ENCODE measurements at places on chromosomes 6 and 20. TPM values are rescaled to one million over a fixed set of nuclear protein-coding genes. Genes with fewer than 3 reads are reported as not detected.

The TCF15 gene
- total RNA-seq, result 0.23 TPM

DNA sequence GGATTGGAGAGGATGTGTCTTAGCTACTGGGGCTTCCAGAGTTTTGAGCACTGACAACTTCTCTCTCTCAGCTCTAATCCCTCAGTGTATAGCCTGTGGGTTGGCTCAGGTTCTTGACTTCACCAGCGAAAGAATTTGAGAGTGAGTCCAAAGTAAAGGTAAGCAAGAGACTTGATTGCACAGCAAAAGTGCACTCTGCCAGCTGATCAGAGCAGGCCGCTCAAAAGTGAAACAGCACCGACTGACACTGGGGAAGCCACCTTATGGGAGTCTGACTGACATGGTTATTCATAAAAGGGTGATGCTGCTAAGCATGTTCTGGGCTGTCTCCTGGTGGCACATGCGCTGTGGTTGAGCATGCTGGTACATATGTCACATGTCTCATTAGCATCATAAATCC is 389.5 kb downstream of the CBLN4 start:
- DNase-seq, result no peak
- H3K27ac ChIP-seq, result no peak overlapping the region

DNA sequence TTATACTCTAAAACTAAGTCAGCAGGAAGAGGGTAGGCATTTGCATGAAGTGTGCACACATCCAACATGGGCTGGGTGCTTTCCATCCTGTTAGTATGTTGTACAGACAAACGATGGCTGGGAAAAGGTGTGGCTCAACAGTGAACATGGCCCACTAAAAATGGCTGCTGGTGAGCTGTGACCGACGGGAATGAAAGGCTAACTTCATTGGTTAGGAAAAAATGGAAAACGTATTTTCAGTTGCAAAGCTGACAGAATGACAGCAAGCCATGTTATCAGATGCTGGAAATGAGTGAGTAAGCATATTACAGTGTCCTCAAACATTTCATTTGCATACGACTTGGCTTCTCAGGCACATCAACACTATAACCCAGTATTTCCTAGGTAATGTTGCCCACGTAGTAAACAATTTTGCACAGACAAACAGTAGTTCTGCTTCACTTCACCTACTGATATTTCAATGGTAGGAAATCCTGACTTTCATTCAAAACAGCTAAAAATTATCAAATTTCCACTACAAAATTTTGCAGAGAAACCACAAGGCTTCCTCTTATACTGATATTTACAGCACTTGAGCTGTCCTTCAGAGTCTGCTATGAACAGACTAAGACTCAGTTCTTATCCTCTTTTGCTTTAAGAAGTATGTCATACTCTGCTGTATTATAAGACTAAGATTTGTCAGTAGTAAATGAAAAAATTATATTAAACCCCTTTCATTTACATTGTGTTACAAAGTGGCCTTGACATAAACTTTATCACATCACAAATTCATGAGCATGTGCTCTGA is 98.9 kb downstream of the IRF4 start:
- H3K36me3 ChIP-seq, result peaks cover 62% of the 10 kb centered on the region
- peak overlapping the region; percentile 99 for H3K27ac ChIP-seq
- H3K4me3 ChIP-seq, result peak overlapping the region; percentile 67
- peaks cover 93% of the 10 kb centered on the region for H3K4me1 ChIP-seq
- peak; percentile 59 for DNase-seq

The PAK5 gene
- not detected for total RNA-seq

- no peak for DNase-seq
- no peaks in the 10 kb centered on the region for H3K36me3 ChIP-seq
- H3K27ac ChIP-seq, result no peak overlapping the region
- H3K27me3 ChIP-seq, result peaks cover 28% of the 10 kb centered on the region
Measured at GRCh38 chr6:70168681-70169377, 134.1 kb downstream of the COL9A1 start.

The HSPA12B gene
- total RNA-seq, result not detected

DNA sequence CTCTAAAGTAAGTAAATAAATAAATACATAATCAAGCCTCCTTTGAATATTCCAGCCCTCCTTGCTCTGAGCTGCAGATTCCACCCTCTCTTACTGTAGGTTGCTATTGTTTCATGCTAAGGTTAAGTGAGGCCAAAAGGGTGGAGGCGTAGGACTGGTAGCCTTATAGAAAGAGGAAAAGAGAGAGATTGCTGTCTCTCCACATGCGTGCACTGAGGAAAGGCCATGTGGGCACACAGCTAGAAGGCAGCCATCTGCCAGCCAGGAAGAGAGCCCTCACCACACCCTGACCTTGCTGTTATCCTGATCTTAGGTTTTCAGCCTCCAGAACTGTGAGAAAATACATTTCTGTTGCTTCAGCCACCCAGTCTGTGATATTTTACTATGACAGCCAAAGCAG is 87.4 kb upstream of the SHLD1 start:
- no peaks in the 10 kb centered on the region for H3K36me3 ChIP-seq
- no peak for DNase-seq
- no peak overlapping the region for H3K27ac ChIP-seq
- no peak overlapping the region for H3K4me3 ChIP-seq

The TTLL9 gene
- total RNA-seq, result not detected

The SLC35D3 gene
- total RNA-seq, result not detected

- H3K4me3 ChIP-seq, result no peak overlapping the region
- H3K4me1 ChIP-seq, result peaks cover 46% of the 10 kb centered on the region
- H3K27me3 ChIP-seq, result no peaks in the 10 kb centered on the region
- H3K27ac ChIP-seq, result peak overlapping the region; percentile 73
- peak; percentile 77 for DNase-seq
Measured at GRCh38 chr6:13715444-13715883, 3.8 kb upstream of the RANBP9 start.

GRCh38 chr6:134307870-134308269 is 10.0 kb downstream of the SGK1 start:
- no peak overlapping the region for H3K4me3 ChIP-seq
- H3K27me3 ChIP-seq, result no peaks in the 10 kb centered on the region
- peaks cover 13% of the 10 kb centered on the region for H3K4me1 ChIP-seq
- no peaks in the 10 kb centered on the region for H3K36me3 ChIP-seq

- H3K4me3 ChIP-seq, result no peak overlapping the region
- H3K36me3 ChIP-seq, result peaks cover 52% of the 10 kb centered on the region
- H3K4me1 ChIP-seq, result no peaks in the 10 kb centered on the region
- no peak for DNase-seq
- no peaks in the 10 kb centered on the region for H3K27me3 ChIP-seq
Measured at GRCh38 chr6:169763308-169763707, 11.9 kb downstream of the ERMARD start.

DNA sequence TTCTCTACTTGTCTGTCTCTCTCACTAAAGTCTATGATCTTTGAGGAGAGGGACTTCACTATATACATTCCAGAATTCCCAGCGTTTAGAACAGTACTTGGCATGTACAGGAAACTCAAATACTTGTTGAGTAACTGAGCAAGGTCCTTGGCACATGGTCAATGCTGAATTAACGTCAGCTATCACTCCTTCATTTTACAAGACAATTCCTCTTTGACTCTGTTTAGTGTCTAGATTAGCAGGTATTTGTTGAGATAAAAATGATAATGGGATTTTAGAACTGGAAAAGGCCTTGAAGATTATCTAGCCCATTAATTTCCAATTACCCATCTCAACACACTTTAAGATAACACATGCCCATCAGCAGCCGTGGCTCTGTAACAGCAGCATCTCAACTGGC is 6.6 kb upstream of the GUCA1B start:
- no peaks in the 10 kb centered on the region for H3K27me3 ChIP-seq
- peaks cover 22% of the 10 kb centered on the region for H3K36me3 ChIP-seq
- H3K27ac ChIP-seq, result no peak overlapping the region
- H3K4me1 ChIP-seq, result peaks cover 5% of the 10 kb centered on the region
- H3K4me3 ChIP-seq, result no peak overlapping the region

The CGA gene
- not detected for total RNA-seq

The NMBR gene
- not detected for total RNA-seq

The VSX1 gene
- total RNA-seq, result not detected

GRCh38 chr6:41596807-41597206 is 41.5 kb upstream of the MDFI start:
- no peak for DNase-seq
- peaks cover 2% of the 10 kb centered on the region for H3K4me1 ChIP-seq
- H3K27ac ChIP-seq, result no peak overlapping the region
- H3K36me3 ChIP-seq, result no peaks in the 10 kb centered on the region
- no peak overlapping the region for H3K4me3 ChIP-seq

The SYNGAP1 gene
- total RNA-seq, result 57.9 TPM

GRCh38 chr20:5887386-5887785 is 62.9 kb downstream of the TRMT6 start:
- H3K4me3 ChIP-seq, result no peak overlapping the region
- no peak for DNase-seq
- no peak overlapping the region for H3K27ac ChIP-seq
- no peaks in the 10 kb centered on the region for H3K4me1 ChIP-seq

- DNase-seq, result peak; percentile 39
- peaks cover 44% of the 10 kb centered on the region for H3K36me3 ChIP-seq
- H3K27ac ChIP-seq, result peak overlapping the region; percentile 62
Measured at GRCh38 chr6:31351401-31352309, 5.3 kb downstream of the HLA-B start.

DNA sequence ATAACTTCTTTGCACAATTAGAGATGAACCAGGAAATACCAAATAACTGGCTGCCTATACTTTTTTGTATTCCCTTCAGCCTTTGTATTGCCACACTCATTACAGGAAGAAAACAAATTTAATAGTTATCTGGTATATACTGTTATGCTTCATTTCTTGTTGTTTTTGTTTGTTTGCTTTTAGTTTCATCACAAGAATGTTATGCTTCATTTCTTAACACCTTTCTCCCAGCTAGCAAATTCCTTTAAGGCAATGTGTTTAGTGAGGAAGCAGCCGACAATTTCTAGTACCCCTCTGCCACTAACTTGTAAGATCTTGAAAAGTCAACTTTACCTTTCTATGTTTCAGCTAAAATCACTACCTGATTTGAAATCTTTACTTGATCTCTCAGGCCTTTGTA is 1.4 kb downstream of the NCOA6 start:
- no peak for DNase-seq
- no peaks in the 10 kb centered on the region for H3K27me3 ChIP-seq
- H3K36me3 ChIP-seq, result peaks cover 10% of the 10 kb centered on the region
- peak overlapping the region; percentile 94 for H3K27ac ChIP-seq
- peaks cover 37% of the 10 kb centered on the region for H3K4me1 ChIP-seq
- peak overlapping the region; percentile 94 for H3K4me3 ChIP-seq

The ADGB gene
- total RNA-seq, result not detected

The GMPR gene
- 0.31 TPM for total RNA-seq

DNA sequence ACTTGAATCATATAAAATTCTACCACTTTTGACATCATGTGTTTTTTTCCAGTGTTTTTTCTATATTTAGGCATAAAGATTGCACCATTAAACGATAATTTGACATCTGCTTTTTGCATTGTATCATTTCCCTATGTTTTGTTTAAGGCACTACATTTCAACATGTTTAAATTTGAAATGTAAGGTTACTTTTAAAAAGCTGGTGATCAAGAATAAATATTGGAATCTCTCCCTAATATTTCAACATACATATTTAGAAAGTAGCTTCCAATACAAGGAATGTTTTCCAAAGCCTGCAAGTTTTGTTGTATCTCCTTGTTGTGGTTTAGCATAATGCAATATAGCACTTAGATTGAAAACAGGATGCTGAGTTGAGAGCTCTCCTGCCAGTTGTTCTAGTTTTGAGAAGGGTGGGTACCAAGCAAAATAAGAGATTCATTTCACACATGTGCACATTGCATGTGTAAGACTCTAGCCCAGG is 76.5 kb downstream of the SYNJ2 start:
- H3K27me3 ChIP-seq, result no peaks in the 10 kb centered on the region
- H3K27ac ChIP-seq, result peak overlapping the region; percentile 34
- peaks cover 16% of the 10 kb centered on the region for H3K36me3 ChIP-seq
- no peak for DNase-seq

DNA sequence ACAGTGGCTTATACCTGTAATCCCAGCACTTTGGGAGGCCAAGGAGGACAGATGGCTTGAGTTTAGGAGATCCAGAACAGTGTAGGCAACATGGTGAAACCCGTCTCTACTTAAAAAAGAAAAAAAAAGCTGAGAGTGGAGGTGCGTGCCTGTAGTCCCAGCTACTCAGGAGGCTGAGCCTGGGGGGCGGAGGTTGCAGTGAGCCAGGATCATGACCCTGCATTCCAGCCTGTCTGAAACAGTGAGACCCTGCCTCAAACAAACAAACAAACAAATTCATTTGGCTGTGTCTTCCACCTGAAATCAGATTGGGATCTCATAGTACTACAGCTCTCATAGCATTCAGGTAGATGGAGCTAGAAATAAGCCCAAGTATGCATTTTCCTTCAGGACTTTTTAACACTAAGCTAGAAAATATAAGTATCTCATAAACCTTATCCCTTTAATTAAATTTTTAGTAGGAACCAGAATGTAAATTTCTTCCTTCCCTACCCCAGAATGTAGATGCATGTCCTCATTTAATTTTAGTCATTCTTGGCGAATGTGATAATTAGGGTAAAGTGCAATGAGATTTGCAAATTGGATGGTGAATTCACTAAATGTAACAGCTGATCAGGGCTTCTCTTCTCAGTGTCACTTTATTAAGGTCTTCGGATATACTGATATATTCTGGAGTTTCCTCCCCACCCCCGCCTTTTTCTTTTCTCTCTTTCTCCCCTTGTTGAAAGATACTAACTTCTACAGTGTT is 190.4 kb downstream of the CDKAL1 start:
- DNase-seq, result no peak
- H3K36me3 ChIP-seq, result peaks cover 18% of the 10 kb centered on the region
- H3K4me1 ChIP-seq, result peaks cover 15% of the 10 kb centered on the region
- H3K27me3 ChIP-seq, result no peaks in the 10 kb centered on the region

GRCh38 chr6:38179794-38180430 is 360.4 kb downstream of the ZFAND3 start:
- no peaks in the 10 kb centered on the region for H3K36me3 ChIP-seq
- H3K4me3 ChIP-seq, result no peak overlapping the region
- no peak overlapping the region for H3K27ac ChIP-seq
- no peak for DNase-seq

The ILRUN gene
- total RNA-seq, result 51.8 TPM

DNA sequence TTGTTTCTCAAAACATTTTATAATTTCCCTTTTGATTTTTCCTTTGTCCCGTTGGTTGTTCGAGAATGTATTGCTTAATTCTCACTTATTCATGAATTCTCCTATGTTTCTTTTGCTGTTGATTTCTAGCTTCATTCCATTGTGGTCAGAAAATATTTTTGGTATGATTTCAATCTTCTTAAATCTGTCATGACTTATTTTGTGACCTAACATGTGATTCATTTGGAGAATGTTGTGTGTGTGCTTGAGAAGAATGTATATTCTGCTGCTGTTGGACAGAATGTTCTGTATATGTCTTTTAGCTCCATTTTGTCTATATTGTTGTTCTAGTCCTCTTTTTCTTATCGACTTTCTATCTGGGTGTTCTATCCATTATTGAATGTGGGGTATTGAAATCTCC is 286.2 kb upstream of the RNF217 start:
- H3K27ac ChIP-seq, result no peak overlapping the region
- H3K4me3 ChIP-seq, result no peak overlapping the region
- no peak for DNase-seq
- H3K36me3 ChIP-seq, result no peaks in the 10 kb centered on the region
- H3K4me1 ChIP-seq, result no peaks in the 10 kb centered on the region

GRCh38 chr6:106764353-106764980 is 135.1 kb downstream of the QRSL1 start:
- H3K4me1 ChIP-seq, result no peaks in the 10 kb centered on the region
- no peak overlapping the region for H3K27ac ChIP-seq
- H3K36me3 ChIP-seq, result no peaks in the 10 kb centered on the region
- H3K4me3 ChIP-seq, result no peak overlapping the region
- no peak for DNase-seq
- no peaks in the 10 kb centered on the region for H3K27me3 ChIP-seq

All from activated CD8-positive, alpha-beta T cell treated with anti-CD3 and anti-CD28 coated beads for 36 hours (primary cell).